ENCODE measurements at places on chromosomes 12 and 14.

GRCh38 chr14:80946187-80946586 is 4.6 kb upstream of the CEP128 start:
- no peak for DNase-seq

DNA sequence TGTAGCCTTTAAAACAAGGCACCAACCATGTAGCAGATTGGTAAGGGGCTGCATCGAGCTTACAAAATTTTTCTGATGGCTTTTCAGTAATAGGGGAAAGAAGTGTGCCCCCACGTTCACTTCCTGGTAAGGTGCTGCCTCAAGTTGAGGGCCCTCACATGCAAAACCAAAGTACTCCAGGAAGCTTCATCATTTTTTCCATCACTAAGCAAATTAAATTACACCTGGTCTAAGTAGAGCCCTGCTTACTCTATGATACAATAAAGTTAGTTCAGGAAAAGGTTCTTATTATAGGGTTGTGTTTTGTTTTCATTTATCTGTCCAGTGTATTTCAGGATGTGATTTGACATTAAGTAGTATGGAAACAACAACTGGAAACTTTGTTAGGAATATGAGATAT is 15.0 kb upstream of the AKAP5 start:
- DNase-seq = no peak

- DNase-seq = no peak
Observed at GRCh38 chr14:75941030-75941429, 40.8 kb downstream of the TGFB3 start.

GRCh38 chr14:42047421-42048055 is 440.9 kb downstream of the LRFN5 start:
- no peak for DNase-seq

DNA sequence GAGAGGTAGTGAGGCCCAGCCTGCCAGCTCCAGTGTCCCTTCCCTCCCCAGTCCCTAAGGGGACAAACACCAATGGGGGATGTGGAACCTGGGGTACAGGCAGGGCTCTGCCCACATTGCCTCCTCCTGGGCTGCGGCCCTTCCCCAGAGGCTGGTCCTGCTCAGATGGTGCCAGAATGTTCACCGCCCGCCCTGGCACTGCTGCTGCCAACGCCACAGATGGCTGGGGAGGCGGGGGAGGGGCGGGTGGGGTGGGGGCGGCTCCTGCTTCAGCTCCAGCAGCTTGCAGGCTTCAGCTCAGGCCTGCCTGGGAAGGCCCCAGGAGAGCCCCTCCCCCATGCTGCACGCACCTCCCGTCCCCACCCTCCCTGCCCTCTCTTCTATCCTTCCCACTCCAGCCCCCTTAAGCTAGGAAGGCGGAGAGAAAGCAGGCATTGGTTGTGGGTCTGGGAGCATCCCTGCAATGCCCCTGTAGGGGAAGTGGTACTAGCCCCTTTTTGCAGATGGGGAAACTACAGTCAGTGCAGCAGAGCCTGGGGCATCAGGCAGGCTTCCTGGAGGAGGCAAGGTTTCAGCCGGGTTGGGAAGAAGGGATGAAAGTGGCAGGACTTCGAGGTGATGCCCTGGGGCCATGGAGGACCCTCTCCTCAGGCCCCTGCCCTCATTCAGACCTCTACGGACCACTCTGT is 2.0 kb upstream of the BEGAIN start:
- no peak for DNase-seq

GRCh38 chr14:101187816-101188570 is 284.5 kb upstream of the RTL1 start:
- DNase-seq = no peak

GRCh38 chr14:59276235-59276634 is 87.8 kb downstream of the DAAM1 start:
- no peak for DNase-seq

- no peak for DNase-seq
Observed at GRCh38 chr12:108187831-108188230, 58.7 kb downstream of the WSCD2 start.

GRCh38 chr12:111274777-111275176 is 94.1 kb downstream of the PHETA1 start:
- DNase-seq = no peak

DNA sequence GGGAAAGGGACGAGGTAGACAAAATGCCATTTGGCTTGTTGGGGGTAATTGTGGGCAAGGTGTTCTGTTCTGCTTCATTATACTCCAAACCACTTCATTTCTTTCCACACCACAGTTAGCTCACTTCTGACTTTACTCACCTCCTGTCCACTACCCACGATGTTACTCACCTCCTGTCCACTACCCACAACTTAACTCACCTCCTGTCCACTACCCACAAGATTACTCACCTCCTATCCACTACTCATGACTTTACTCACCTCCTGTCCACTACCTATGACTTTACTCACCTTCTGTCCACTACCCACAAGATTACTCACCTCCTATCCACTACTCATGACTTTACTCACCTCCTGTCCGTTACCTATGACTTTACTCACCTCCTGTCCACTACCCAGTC is 10.1 kb upstream of the TWF1 start:
- no peak for DNase-seq

- DNase-seq = no peak
Observed at GRCh38 chr12:104477510-104478390, 21.0 kb downstream of the CHST11 start.

DNA sequence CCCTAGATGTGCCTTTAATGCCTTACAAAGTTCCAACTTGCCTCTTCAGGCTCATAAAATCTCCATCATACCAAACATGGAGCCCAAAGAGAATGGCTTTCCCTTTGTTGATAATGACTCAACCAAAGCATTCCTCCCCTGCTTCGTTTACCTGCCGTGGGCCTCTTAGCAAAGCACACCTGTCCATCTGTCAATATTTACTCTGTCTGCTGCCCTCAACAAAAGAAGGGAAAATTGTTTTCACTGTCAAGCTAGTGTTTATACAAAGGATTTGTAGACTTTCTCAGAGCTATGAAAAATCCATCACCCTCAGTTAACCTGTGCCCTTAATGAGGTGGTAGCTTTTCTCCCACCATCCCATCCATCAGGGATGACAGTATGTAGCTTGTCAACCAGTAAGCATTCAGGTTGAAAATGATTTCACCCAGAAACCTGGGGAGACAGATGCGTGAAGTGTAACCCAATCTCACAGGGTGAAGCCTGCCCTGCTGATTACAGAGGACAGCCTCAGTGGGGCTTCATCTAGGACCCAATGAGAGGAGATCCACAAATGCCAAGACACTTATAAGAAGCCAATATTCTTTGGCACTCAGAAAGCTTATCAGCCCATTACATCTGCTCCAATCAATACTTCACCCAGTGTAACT is 278.1 kb downstream of the NUAK1 start:
- DNase-seq = no peak

Data from effector CD4-positive, alpha-beta T cell (primary cell).